Stimulated activated CD4-positive, alpha-beta T cell treated with anti-CD3 and anti-CD28 coated beads, Interleukin-15, amount 100 ng/mL, for 1 hour (primary cell): ENCODE measurements at places on chromosomes 3 and 15.

DNA sequence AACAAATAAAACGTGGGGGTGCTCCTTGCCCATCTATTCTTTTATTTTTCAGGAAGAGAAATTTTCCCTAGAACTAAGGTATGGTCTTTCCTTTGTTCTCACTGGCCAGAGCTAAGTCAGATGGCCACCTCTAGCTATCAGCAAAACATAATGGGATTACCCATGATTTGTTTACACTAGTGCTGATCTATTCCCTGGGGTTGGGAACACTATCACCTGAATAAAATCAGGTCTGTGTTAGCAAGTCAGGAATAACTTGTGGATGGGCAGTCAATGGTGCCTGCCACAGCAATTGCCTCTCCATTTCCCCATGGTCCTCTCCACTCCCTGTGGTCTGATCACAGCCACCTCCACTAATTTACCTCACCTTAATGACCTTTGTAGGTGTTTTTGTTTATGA is 181.7 kb upstream of the CADPS start:
- no peak for DNase-seq

- DNase-seq, result no peak
Measured at GRCh38 chr3:46017720-46018119, 9.6 kb downstream of the XCR1 start.

- DNase-seq, result peak; percentile 2
Measured at GRCh38 chr3:66582721-66583423, 82.0 kb upstream of the LRIG1 start.

- DNase-seq, result no peak
Measured at GRCh38 chr3:187946163-187946691, 201.0 kb upstream of the BCL6 start.

- DNase-seq, result no peak
Measured at GRCh38 chr15:92840149-92840548, 60.0 kb upstream of the CHD2 start.

GRCh38 chr3:156664831-156665178 is 9.6 kb upstream of the TIPARP start:
- DNase-seq, result no peak

GRCh38 chr3:33146791-33147445 is 33.1 kb downstream of the CRTAP start:
- no peak for DNase-seq

DNA sequence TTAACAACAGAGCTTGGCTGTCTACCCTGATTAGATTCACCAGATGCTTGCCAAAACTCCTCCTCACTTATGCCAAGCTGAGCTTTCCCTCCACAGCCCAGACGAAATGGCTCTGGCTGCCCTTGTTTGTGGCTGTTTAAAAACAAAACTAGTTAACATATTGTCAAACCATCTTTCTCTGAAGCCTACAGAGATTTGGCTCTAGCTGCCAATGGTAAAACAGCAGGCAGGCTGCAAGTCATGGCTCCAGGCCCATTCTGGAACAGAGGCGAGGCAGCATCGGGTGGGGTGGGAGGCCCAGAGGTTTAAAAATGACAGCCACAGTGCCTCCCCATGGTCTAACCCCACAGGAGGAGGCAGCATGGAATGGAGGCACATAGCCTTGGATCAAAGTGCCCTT is 75.9 kb downstream of the SCN5A start:
- DNase-seq, result no peak

- no peak for DNase-seq
Measured at GRCh38 chr3:32901005-32901932, 50.2 kb upstream of the CCR4 start.

DNA sequence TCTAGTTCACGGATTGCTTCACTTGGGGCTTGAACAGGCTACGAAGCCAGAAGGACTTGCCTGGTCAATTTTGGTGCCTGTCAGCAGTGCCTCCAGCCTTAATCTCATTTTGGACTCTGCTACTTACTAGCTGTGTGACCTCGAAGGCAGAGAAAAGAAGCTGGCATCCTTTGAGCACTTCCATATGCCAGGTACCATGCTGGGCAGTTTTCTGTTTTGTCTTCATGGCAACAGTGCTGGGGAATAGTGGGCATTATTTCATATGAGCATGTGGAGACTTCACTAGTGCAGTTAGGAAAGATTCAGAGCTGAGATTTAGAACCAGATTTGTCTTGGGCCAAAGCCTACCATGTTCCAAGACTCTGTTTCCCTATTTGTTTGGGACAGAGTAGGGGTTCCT is 92.2 kb downstream of the LRTM1 start:
- DNase-seq, result no peak

- DNase-seq, result no peak
Measured at GRCh38 chr3:62051506-62051905, 321.8 kb downstream of the FEZF2 start.

DNA sequence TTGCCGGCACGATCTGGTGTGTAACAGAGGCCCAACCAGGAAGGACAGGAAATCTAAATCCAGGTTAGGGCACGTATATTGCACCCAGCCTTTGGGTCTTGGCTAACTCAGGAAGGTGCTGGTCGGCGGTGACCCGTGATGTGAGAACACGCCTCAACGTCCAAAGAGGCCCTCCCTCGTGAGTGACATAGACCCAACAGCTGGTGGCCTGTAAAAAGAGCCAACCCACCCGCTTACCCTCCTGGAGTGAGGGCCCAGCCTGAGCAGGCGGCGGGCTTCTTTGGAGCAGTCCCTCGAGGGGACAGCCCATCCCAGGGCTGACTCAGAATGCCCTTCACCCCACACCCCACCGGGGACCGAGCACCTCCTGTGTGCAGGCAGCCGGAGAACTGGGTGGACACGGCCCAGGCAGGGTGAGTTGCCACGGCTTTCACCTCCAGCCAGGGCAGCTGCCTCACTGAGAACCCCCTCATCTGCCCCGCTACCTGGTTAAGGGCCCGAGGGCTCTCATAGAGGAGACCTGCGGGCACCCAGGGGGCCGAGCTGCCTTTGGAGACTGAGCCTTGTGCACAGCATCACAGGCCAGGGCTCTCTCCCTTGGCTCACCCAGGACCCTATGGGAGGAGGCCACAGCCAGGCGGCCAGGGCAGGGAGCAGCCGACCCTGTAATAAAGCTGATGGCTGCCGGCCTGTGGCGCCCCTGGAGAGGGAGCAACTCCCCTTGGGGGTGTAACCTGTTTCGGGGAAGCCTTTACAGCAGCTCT is 41.8 kb downstream of the ZNF710 start:
- no peak for DNase-seq

DNA sequence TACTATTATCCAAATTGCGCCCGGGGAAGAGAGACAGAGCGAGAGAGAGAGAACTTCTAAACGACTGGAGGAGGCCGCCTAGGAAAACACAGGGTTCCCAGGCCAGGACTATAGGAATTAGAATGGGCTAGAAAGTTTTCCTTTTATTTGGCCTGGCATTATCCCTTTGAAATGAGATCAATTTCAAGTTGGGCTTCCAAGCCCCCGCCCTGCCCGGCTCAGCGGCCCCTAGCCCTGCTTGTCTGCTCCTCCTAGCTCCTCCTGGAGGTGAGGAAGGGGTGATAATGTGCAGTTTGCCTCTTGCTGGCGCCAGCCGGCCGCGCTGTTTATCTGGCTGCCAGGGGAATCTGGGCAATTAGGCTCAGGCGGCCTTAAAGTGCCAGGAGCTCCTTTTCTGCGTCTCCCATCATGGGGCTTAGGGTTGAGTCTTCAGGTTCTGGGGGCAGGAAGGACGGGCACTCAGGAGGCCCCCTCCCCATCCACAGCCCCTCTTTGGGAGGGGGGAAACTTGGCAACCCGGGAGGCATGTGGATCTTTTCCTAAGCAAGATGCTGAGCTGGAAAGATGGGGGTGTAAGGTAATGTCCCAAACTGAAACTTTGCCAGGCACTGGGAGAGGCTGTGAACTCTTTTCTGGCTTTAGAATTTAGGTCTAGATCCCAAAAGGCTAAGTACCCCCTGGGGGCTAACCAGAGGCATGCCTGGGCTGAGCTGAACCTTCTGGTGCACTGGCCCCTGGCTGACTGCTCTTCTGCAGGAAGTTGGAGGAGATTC is 5.5 kb downstream of the SMAD6 start:
- DNase-seq, result no peak

- no peak for DNase-seq
Measured at GRCh38 chr3:48440590-48440958, 517 bp downstream of the TMA7 start.

DNA sequence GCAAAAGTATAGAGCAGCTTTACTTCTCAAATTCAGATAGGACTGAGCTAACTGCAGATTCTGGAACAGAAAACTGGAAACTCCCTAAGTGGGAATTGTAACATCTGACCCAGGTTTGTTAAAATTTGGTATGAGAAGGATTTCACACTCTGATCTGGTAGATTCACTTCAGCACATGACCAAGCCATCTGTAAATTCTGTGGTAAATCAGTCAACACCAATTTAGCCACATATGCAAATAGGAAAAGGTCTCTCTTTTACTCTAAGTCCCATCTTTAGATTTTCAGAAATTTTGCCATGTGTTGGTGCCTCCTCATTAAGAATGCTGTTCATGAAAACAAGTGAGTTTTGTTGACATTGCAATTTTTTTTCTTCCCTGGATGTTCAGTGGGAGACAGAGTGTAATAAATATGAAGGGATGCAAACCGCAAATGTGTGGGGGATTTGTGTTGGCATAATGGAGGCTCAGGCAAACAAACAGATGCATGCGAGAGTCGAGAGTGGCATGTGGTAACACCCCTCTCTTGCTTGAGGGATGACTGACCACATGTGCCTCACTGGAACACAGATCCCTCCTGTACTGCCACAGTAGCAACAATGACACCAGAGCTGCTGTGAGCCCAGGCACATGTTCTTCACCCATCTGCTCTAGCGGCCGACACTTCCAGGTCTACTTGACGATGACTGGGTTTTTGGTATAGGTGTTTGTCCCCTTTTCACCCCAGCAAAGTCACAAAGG is 146.6 kb downstream of the FEZF2 start:
- no peak for DNase-seq

GRCh38 chr3:148605521-148605920 is 92.2 kb upstream of the AGTR1 start:
- no peak for DNase-seq

GRCh38 chr3:175486255-175486654 is 627.1 kb downstream of the NAALADL2 start:
- DNase-seq, result no peak

DNA sequence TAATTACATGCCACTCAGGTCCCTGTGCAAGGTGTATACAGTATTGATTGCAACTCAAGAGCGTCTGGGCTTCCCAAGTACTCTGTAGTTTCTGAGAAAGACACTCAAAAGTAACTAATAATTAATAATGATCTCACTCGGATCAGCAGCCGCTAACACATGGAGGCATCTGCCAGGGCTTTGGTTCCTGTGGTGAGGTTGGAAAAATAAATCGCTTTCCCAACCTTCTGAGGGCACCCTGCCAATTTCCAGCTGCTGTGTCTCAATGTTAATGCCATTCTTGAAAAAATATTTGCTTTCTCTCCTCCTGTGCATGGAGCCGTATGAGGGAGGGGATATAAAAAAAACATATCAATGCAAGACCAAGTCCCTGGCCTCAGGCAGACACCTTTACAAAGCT is 116.5 kb upstream of the SLC2A2 start:
- no peak for DNase-seq

- DNase-seq, result peak; percentile 9
Measured at GRCh38 chr3:149971403-149972075, 844 bp upstream of the PFN2 start.

GRCh38 chr15:87736401-87736800 is 520.1 kb downstream of the NTRK3 start:
- DNase-seq, result no peak

DNA sequence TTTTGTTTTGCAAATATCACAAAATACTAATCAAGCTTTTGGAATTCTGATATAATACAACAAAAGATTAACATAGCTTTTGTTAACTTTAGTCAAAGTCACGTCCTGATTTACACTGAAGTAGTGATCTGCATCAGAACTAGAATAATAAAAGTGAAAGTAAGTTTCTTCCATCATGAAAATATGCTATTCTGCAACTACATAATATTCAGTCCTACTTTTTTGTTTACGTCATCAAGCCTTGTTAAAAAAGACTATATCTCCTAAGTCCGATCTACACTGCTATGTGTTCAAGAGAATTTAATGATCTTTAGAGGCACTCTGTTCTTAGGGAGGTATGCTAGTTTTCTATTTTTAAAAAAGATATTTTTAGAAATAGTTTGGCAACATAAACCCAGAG is 330.1 kb downstream of the ARPP21 start:
- DNase-seq, result no peak

DNA sequence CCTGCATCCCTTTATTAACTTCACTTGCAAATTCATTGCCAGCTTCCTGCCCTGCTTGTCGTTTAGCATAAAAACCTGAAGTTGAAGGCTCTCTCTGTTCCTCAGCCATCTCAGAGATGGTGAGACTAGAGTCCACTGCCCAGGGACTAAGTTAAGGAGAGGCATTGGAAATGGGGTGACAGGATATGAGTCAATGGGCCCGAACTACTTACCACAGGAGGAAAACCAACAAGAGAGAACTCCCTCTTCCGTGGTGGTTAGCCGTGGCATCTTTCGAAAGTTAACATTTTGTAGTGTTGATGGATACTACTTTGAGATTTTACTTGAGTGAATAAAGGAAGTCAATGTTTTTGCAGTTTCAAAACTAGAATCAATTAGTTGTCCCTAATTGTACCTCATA is 65.3 kb downstream of the LRTM1 start:
- DNase-seq, result no peak

GRCh38 chr3:35296533-35296932 is 342.8 kb upstream of the ARPP21 start:
- no peak for DNase-seq

GRCh38 chr15:67944010-67944641 is 104.3 kb upstream of the RNU6-1 start:
- DNase-seq, result no peak

DNA sequence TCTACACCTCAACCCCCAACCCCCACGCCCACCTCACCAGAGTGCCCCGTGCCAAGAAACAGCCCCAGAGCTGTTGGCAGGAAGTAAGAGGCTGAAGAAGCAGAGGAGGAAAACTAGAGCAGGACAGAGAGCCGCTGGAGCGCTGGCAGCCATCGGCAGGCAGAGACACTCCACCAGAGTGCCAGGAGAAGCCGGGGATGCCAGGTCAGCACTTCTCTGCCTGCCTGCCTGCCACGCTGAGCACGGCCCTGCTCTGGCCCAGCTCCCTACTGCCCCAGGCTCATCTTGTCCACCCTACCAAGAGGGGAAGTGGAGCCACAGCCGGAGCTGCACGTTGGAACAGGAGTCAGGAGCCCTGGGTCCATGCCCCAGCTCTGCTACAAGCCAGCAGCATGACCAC is 29.7 kb downstream of the CACNA2D2 start:
- DNase-seq, result no peak
